ENCODE measurements at places on chromosomes 2 and 18.

DNA sequence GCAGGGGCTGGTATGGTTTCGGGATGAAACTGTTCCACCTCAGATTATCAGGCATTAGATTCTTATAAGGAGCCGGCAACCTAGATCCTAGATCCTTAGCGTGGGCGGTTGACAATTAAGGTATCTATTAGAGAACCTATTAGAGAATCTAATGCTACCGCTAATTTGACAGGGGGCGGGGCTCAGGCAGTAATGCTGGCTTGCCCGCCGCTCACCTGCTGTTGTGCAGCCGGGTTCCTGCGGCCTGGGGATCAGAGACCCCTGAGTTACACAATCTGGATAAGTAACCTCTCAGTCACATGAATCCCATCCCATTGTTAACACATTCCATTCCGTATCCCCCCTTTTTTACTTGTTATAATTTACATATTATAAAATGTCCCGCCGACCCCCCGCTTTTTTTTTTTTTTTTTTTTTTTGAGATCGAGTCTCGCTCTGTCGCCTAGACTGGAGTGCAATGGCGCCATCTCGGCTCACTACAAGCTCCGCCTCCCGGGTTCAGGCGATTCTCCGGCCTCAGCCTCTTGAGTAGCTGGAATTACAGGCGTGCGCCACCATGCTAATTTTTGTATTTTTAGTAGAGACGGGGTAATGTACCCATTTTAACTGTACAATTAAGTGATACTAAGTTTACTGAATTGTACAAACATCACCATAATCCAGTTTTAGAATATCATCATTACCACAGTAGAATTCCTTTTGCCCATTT is 42.0 kb upstream of the GPD2 start:
- no peak for DNase-seq

- no peak for DNase-seq
These were observed 593.2 kb upstream of the ZNF804A start for GRCh38 chr2:184004948-184005672.

- DNase-seq: no peak
These were observed 2.0 kb downstream of the NBEAL1 start for GRCh38 chr2:203016716-203017115.

DNA sequence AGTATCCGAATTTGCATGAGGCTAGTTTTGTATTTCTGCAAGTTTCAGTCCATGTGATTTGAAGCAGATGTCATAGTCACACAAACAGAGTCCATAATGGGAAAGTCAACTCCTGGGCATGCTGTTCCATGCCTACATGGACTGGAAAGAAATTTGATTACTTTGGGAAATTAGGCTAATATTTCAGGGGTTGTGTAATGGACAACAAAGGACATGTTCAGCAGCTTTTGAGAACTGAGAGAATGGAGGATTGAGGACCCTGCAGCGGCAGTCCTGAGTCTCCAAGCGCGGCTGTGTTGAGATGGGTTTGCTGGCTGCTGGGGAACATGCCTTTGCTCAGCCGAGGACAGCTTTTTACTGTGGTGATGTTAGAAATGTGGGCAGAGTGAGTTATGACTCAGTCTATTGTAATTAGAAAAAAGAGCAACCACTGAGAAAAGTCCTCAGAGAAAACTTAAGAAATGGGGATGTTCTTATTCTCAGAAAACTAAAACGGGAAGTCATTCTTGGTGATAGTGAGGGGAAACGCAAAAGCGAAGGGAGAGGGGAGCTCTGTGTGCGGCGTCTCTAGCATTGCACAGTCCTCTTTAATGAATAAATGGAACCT is 149.2 kb downstream of the FAM210A start:
- DNase-seq: no peak

GRCh38 chr18:79856119-79857007 is 58.6 kb downstream of the KCNG2 start:
- DNase-seq: no peak

DNA sequence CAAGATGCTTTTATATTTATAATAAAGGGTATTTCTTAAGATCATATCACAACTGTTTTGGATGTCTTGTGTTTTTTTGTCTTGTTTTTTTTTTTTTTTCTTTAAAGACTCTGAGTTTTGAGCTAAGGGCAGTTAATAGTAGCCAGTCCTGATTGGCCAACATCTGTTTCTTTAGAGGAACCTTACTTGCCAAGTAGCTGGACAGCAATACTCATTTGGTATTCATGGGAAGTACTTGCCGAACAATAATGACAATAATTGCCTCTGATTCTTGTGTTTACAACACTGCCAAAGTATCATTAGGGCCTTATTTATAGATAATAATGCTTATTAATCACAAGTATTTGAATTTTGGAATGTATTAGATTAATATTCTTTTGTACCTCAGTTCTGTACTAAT is 17.1 kb upstream of the POU3F3 start:
- no peak for DNase-seq

GRCh38 chr18:36402765-36403396 is 105.4 kb downstream of the FHOD3 start:
- no peak for DNase-seq

DNA sequence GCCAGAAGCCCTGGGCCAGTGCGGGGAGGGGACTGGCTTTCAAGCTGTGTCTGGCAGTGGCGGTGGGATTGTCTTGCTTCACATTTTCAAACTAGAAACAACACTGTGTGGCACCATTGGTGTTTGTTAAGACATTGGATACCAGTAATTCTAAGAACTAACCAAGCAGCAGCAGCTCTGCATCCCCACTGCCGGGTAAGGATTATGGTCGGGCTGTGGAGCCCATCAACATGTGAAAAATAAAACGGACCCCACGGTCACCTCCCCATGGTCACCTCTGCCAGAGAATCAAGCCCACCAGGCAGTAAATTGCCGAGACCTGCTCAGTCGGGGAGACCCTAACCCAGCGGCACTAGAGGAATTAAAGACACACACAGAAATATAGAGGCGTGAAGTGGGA is 65.3 kb downstream of the C18orf63 start:
- no peak for DNase-seq

DNA sequence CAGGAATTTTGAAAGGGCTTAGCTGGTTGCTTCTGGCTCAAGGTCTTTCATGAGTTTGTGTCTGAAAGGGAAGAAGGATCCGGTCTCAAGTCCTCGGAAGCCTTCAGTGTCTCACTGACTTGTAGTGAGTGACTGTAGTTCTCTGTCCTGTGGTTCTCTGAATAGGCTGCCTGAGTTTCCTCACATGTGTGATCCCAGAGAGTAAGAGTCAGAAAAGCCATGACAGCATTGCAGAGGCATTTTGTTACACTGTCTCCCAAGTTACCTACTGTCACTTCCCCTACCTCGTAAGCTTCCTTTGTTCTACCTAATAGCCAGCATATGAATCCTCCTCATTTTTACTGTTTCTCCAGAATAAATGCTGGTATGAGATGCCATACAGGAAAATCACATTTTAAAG is 709.1 kb upstream of the CHAC2 start:
- DNase-seq: no peak

GRCh38 chr2:234863043-234863934 is 88.5 kb upstream of the SH3BP4 start:
- DNase-seq: peak; percentile 32

DNA sequence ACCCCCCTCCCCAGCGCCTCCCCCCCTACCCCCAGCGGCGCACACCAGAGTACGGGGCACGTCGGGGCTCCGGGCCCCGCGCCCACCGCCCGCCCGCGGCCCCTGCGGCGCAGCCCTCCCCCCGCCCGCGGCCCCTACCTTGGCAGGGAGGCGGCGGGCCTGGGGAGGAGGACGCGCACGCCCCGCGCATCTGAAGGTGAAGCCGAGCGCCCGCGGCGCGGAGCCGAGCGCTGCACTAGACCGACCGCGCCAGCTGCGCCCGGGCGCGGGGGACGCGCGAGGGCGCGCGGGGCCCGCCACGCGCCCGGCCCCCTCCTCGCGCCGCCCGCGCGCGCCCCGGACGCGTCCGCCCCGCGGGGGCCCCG is at the start of gene ZNF516:
Gene ZNF516 (minus strand): TSS at position 237 of the 365 bp plus-strand sequence. CDS start 52,188 bp downstream, outside the sequence.
- no peak for DNase-seq

- no peak for DNase-seq
These were observed 447 bp downstream of the RETSAT start for GRCh38 chr2:85353876-85354285.

DNA sequence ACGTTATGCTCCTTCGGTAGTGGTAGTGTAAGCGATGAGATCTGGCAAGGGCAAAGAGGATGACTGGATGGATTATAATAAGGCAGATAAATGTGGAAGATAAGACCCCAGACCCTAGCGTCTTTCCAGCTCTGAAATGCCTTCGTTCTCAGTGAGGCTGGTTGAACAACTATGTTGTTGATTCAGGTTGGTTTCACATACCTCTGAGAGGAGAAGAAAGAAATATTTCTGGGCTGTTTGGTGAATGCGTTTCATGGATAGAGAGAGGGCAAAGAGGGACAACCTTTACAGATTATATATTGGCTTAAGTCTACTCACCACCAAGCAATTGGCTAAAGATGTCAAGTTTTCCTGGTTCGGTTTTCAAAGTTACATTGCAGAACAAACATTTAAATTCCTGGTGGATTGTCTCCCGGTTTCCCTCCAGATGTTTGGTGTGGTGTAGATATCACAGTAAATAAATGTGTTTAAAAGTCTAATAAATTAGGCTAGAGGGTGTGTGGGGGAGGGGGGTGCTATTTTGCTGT is 190.1 kb upstream of the GLI2 start:
- no peak for DNase-seq

DNA sequence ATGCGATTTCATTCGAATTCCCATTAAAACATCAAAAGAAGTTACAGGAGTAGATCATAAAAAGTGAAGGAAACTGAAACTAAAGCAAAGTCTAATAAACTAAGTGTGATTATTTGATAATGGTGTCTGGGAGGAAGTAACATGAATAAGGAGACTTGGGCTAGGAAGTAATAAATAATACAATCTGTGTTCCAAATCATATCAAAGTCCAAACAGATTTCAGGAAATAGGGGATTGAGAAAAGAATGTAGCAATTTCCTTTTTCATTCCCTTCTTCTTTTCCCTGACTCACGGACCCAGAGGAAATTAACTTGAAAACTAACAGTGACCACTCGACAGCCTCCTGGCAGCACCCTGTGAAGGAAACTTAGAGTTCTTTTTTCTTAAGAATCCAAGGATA is 758.4 kb upstream of the GCFC2 start:
- no peak for DNase-seq

DNA sequence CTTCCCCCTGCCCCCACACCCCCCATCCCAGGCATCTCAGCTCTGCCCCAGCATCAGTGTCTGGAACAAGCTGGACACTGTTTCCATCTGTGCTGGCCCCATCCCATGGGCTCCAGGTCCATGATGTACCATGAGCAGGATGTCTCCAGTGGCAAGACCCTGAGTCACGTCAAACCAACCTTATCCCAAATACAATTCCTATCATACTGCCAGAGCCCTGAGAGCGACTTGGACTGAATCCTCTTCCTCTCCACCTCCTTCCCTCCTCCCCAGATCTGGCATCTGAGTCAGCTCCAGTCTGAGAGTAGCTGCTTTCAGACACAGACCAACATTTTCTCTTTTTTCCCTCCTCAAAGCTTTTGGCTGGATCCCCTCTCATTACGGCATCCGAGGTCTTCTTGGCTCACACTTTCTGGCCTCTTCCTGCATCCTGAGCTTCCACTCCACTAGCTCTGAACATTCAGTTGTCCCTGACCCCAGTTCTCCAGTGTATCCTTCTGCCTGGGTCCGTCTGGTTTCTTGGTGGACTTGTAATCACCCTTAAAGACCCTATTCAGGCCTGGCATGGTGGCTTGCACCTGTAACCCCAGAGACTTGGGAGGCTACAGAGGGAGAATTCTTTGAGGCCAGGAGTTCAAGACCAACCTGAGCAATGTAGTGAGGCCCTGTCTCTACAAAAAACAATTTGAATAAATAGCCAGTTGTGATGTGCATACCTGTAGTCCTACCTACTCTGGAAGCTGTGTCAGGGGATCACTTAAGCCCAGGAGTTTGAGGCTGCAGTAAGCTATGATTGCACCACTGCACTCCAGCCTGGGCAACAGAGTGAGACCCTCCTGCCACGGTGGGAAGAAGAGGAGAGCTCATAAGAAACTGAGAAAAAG is 68.3 kb downstream of the ACKR3 start:
- DNase-seq: no peak

DNA sequence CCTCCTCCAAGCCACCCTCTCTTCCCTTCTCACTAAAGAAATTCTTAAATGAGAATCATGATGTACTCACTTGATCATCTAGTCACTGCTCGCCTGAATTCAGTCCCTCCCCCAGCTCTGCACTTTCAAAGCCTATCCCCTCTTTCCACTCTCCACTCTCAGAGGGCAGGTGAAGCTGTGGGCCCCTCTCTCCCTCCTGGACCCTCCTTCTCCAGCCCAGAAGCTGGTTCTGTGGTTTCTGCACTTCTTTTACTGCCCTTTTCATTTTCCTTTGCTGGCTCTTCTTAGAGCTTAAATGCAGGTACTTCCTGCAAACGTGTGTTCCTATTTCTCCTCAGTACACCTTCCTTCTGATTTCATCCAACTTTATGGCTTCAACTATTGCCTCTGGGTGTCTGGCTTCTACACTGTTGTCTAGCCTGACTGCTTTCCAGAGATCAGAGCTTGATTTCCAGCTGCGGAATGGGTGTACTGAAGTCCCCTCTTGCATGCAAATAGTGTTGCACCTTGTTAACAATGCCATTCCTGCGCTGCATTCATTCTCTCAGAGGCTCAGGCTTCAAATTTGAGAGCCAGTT is 15.3 kb upstream of the TXNDC2 start:
- DNase-seq: no peak

DNA sequence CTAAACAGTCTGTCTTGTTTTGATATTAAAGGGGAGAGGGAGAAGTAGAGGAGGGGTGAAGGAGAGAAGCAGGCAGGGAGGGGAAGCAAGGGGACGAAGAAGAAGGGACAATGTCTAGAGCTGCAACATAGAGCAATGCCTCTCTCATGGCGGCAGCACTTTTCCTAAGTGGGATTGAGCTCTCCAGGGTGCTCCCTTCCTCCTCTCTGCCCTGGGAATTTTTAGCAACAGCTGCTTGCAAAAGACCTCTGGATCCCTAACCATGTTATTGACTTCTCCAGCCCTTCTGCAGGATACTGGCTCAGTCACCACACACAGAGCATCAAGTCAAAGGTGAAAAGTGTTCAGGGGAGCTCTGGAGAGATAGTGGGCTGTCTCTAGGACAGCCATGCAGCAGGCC is 734.9 kb downstream of the EPHA4 start:
- no peak for DNase-seq

- no peak for DNase-seq
These were observed 19.5 kb downstream of the STRADB start for GRCh38 chr2:201470821-201471731.

DNA sequence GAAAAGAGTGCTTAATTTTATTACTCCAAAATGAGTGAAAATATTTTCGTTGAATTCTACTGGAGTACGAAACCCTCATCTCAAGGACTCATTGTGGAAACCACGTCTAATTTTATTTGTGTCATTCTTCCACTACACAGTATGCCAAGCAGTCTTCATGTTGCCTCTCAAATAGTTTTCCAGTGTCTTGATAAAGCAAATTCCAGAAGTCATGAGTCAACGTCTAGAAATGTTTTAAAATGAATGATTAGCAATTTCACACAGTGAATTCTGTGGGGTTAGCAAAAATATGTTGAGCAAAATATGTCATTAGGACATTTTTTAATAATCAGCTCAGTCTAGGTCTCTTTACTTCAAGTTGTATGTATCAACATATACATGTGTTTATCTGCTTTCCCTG is 865.5 kb downstream of the DSC3 start:
- no peak for DNase-seq

- no peak for DNase-seq
These were observed 28.8 kb downstream of the APCDD1 start for GRCh38 chr18:10482985-10483949.

- DNase-seq: no peak
These were observed 59.3 kb downstream of the PRKRA start for GRCh38 chr2:178391701-178392100.

Data from C1 segment of cervical spinal cord (tissue), 14 donors.